Endodermal cell (in vitro differentiated cells): ENCODE measurements at places on chromosomes 12 and 14. TPM values are rescaled to one million over a fixed set of nuclear protein-coding genes. Genes with fewer than 3 reads are reported as not detected.

DNA sequence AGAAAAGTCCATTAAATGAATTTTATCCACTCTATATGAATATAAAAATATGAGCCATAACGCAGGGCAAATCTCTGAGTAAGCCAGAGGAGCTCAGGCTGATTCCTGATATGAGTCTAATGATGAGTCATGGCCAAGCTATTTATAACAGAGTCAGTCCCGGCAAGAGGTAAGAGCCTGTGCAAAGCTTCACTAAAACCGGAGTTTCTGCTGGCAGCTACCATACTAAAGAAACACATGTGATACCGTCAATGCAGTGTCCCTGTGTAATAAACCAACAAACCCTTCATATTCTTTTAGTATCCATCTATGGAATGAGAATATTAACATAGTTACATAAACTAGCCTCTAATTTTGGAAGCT, 319.4 kb downstream of the KCNC2 start:
- DNase-seq: no peak

GRCh38 chr12:31954925-31955858, 4.0 kb upstream of the RESF1 start:
- DNase-seq: no peak

GRCh38 chr12:50986966-50987737, 34.8 kb downstream of the HIGD1C start:
- peak; percentile 84 for DNase-seq

- no peak for DNase-seq
These were observed 71.6 kb downstream of the OTOGL start for GRCh38 chr12:80170915-80171314.

DNA sequence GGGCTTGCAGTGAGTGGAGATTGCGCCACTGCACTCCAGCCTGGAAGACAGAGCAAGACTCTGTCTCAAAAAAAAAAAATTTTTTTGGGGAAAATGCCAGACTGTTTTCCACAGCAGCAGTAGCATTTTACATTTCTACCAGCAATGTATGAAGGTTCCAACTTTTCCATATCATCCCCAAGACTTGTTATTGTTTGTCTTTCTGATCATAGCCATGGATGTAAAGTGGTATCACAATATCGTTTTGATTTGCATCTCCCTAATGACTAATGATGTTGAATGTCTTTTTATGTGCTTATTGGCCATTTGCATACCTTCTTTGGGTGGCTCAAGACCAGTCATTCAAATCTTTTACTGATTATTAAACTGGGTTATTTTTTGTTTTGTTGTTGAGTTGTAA, 63.7 kb downstream of the NTN4 start:
- DNase-seq: no peak

GARIN6 gene
- total RNA-seq: not detected in 2 replicates

ANKRD33 gene
- 0.36 to 29.4 TPM (median 0.46 TPM) in 3 replicates for total RNA-seq

ADAMTS20 gene
- total RNA-seq: 1.1 to 23.2 TPM (median 1.1 TPM) in 3 replicates

ESYT1 gene
- total RNA-seq: 116 and 118 TPM in 2 replicates
